Esophagus mucosa (tissue), 1 donor: ENCODE measurements at places on chromosomes 3 and 15. TPM values are rescaled to one million over a fixed set of nuclear protein-coding genes. Genes with fewer than 3 reads are reported as not detected.

Gene TMEM158
- total RNA-seq: 3.5 TPM

Gene ADAMTS9
- total RNA-seq: 4.3 TPM

Gene PLD1
- total RNA-seq: 74.3 TPM

Gene ACKR2
- 1.1 TPM for total RNA-seq

Gene LINGO1
- total RNA-seq: 0.32 TPM

Gene TGM5
- 13.5 TPM for total RNA-seq

Gene TFRC
- 51.3 TPM for total RNA-seq

Gene DUOXA1
- total RNA-seq: 131 TPM

Gene CPNE4
- 0.04 TPM for total RNA-seq

Gene OR4M2
- total RNA-seq: not detected

Gene TTLL13
- not detected for total RNA-seq

Gene GREM1
- 9.2 TPM for total RNA-seq

Gene CEMIP
- total RNA-seq: 17.3 TPM

Gene ERICH6
- total RNA-seq: not detected

Gene HRG
- total RNA-seq: 0.12 TPM

Gene RPLP1
- total RNA-seq: 2,110 TPM

Gene NMNAT3
- total RNA-seq: 5.4 TPM

Gene CYP1A2
- not detected for total RNA-seq

Gene PLA1A
- 0.92 TPM for total RNA-seq

Gene RAB6B
- 3.3 TPM for total RNA-seq

Gene PROS1
- total RNA-seq: 10.0 TPM

Gene UROC1
- not detected for total RNA-seq

Gene CAV3
- not detected for total RNA-seq

Gene TGM4
- total RNA-seq: not detected

Gene PLSCR4
- total RNA-seq: 8.8 TPM

Gene ARGFX
- total RNA-seq: not detected

Gene PRSS50
- total RNA-seq: not detected

Gene SIDT1
- 1.5 TPM for total RNA-seq

Gene PLSCR2
- total RNA-seq: 0.12 TPM

Gene CRYGS
- total RNA-seq: 1.2 TPM

Gene CHRNA3
- 0.20 TPM for total RNA-seq

Gene CYP11A1
- total RNA-seq: 3.2 TPM

Gene DUSP7
- total RNA-seq: 62.6 TPM

Gene SERPINI2
- total RNA-seq: not detected

Gene NMD3
- 35.3 TPM for total RNA-seq

Gene ECE2
- not detected for total RNA-seq

Gene ITGA11
- 0.48 TPM for total RNA-seq

Gene SOX2
- 16.0 TPM for total RNA-seq

Gene ESYT3
- total RNA-seq: 0.80 TPM

Gene THAP10
- total RNA-seq: 1.4 TPM

Gene ATP1B3
- 159 TPM for total RNA-seq

Gene MOBP
- not detected for total RNA-seq

Gene KY
- not detected for total RNA-seq
